ENCODE measurements at places on chromosomes 2 and 18.
A peak's percentile ranks its signal among the peaks of the same experiment; 100 is the strongest.

- no peak for DNase-seq
Observed at GRCh38 chr18:23596183-23596582, 9.9 kb upstream of the NPC1 start.

- DNase-seq = peak; percentile 27
Observed at GRCh38 chr2:61707984-61708852, 145.6 kb downstream of the FAM161A start.

DNA sequence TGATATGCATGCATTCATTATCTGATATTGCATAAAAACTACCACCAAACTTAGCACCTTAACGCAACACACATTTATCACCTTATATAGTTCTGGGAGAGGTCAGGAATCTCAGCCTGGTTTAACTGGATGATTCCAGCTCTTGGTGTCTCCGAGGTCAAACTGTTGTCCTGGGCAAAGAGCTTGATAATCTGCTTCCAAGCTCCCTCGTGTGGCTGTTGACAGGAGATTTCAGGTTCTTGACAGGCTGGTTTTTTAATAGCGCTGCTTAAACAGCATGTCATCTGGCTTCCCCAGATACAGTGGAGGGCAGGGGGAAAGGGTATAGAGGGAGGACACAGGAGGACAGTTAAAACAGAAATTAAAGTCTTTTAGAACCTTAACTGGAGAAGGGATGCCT lies 785.0 kb downstream of the CNTNAP5 start:
- no peak for DNase-seq

- DNase-seq = no peak
Observed at GRCh38 chr18:43061816-43062215, 53.7 kb downstream of the RIT2 start.

GRCh38 chr2:24920098-24920808 lies at the start of gene ADCY3:
Gene ADCY3 (minus strand): TSS chr2:24920237. CDS start chr2:24918987, 1,250 bp downstream.
- DNase-seq = no peak

DNA sequence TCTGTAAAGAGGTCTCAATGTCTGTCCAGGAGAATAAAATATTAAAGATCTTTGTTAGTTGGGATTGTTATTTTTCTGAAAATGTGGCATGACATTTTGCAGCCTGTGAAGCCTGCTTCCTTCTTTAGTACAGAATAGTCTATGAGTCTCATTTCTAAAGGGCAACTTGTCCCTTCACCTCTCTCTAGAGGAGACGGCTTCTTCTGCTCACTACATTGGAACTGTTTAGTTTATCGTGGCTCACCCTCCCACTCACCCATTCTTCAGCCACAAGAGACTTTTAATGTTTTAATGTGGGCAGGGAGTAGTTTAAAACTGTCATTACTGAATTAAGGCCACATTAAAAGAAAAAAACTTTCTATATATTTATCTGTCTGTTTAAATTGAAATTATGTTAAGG lies 161.0 kb downstream of the BARD1 start:
- no peak for DNase-seq

DNA sequence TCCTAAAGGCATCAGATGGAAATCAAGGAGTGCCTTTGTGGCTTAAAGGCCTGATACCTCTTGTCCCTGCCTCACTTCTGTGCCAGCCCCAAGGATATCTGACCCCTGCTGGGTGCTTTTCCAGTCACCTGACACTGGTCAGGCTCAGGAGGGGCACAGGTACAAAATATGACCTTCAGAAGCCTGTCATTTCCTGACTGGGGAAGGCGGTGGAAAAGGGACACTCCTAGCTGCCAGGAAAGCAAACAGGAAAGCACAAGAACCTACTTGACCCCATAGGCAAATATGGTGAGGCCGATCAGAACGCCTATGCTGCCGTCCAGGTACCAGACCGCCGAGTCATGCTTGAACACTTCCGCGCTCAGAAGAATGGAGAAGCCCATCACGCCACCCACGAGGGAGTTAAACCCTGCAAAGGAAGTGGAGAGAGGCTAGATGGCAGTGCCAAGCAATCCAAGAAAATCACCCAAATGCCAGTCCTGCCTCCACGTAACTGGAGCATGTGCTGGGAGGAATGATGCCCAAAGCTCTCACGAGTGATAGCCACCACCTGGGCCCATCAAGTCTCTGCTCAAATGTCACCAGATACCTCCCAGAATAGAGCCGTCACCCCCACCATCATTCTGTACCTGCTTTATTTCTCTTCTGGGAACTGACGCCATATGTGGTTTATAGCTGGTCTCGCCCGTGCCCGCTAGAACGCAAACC lies 204.0 kb downstream of the MGAT5 start:
- DNase-seq = no peak

DNA sequence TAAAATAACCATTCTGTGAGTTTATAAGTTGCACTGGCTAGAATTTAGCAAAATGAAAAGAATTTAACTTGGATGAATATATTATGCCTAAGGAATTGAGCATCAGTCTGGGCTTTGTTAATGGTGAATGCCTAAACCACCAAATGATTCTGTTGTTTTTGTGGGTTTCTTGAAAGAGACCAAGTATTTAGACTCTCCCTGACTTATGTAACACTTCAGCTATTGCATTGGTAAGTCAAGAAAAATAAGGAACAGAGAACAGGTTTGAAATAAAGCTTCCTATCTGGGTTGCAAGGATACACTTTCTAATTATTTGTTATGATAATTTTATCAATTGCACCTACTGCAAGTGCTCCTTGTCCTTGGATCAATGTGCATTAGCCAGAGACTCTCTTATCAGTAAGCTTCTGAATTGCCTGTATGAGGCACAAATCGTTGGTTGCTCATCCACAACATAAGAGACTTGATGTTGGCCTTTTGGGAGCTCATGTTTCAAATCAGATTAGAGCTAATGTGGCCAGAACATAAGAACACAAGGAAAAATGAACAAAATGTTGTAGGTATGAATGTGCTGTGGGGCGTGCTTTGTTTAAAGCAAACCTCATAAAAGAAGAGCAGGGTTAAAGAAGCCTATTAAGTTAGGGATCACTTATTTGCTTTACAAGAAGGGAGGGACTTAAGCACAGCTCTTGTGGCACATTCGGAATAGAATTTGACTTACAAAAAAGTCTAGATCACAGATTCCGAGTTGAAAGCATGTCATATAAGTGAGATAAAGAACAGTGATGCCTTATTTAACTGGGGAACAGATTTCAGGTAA lies 37.2 kb downstream of the PRKCE start:
- DNase-seq = no peak

- DNase-seq = no peak
Observed at GRCh38 chr2:125644257-125644656, 1011.7 kb upstream of the GYPC start.

- no peak for DNase-seq
Observed at GRCh38 chr2:219417374-219417773, 803 bp upstream of the DES start.

DNA sequence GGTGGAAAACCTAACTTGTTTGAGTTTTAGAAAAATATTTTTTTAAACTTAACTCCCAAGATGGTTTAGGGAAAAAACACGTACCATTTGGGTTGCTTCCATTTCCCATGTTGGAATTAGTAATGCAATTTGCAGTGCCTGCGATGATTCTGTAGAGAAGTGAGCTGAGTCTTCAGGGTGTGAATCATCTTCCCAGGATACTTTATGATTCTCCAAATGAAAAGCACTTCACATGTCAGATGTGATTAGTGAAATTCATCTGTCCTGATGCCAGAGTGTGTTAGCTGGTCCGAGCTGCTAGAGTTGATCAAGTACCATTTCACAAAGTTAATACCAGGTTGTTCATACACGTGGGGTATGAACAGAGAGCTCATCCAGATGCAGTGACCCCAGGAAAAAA lies 59.1 kb downstream of the ACOXL start:
- no peak for DNase-seq

DNA sequence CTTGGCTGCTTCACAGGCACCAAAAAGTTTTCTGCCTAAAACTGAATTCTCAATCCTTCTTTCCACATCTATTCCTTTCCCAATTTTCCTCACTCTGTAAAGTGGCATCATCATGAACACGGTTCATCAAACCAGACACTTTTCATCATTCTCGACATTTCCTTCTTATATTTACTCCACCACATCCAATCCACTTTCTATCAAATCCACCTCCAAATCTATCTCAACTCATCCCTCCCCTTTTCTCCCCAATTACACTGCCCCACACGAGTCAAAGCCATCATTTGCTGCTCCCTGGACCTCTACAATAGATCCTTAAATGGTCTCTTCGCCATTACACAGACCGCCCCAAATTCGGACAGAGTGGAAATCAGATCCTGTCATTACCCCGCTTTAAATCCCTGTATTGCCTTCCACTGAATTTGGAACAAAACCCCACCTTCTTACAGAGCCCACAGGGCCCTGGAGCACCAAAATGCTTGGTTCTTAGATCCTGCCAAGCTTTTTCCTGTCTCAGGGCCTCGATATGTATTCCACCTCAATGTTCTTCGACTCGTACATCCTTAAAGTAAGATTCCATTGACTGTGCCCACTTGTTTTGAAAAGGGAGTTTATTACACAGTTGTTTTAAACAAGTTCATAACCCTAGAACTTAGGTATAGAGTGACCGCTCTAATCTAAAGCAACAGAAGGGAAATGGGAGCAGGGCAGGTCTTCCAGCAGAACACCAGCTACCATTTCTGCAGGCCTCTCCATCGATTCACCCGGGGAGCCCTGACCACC lies 856 bp downstream of the ACAA2 start:
- peak; percentile 15 for DNase-seq

DNA sequence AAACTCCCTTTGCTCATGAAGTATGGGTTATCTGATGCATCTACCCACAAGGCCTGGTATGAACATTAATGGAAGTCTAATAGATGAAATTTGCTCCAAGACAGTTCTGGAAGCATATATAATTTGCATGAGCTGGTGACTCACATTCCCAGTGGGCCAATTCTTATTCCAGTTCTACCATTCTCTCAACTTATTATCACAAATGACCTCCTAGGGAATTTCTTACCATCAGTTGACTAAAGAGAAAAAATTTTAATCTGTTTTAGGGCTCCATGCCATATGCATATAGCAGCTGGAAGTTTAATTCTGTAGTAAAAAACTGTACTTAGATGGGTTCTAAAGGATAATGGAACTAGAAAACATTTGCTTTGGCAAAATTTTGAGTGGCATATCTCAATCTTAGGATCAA lies 165.2 kb upstream of the COL3A1 start:
- no peak for DNase-seq

DNA sequence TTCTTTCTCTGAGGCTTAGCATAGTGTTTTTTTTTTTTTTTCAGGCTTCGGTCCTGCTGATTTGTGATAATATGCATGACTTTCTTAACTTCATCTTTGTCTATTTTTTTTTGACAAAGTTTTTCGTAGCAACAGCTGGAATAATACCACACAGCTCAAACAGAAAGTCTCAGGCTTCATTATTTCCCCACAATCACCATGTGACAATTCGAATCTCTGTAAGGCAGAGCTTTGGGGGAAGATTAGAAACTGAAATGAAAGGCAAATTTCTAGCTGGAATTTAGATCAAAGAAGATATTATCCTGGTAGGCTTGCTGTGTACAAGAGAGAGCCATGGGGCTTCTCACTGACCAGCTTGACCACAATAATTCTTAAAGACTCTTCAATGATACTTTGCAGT lies 12.2 kb upstream of the CD28 start:
- no peak for DNase-seq

- DNase-seq = peak; percentile 25
Observed at GRCh38 chr2:219249203-219249980, 3.7 kb upstream of the TUBA4B start.

DNA sequence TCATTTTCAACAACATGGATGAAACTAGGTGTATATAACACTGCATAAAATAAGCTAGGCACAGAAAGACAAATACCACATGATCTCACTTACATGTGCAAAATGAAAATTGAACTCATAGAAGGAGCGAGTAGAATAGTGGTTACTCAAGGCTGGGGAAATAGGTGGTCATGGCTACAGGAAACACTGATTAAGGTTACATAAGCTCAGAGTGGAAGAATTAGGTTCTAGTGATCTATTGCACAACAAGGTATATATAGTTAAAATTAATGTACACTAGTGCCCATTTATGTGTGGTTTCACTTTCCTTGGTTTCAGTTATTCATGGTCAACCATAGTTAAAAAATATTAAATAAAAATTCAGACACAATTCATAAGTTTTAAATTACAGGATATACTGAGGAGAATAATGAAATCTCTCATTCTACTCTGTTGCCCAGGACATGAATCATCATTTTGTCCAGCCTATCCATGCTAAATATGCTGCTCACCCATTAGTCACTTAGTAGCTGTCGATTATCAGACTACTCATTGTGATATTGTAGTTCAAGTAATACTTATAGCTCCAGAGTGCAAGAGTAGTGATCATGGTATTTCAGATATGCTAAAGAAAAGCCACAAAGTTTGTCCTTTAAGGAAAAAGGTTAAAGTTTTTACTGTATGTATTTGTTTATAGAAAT lies 1530.9 kb upstream of the LRRTM1 start:
- no peak for DNase-seq

GRCh38 chr18:3449512-3450011 lies 410 bp upstream of the TGIF1 start:
- DNase-seq = no peak

DNA sequence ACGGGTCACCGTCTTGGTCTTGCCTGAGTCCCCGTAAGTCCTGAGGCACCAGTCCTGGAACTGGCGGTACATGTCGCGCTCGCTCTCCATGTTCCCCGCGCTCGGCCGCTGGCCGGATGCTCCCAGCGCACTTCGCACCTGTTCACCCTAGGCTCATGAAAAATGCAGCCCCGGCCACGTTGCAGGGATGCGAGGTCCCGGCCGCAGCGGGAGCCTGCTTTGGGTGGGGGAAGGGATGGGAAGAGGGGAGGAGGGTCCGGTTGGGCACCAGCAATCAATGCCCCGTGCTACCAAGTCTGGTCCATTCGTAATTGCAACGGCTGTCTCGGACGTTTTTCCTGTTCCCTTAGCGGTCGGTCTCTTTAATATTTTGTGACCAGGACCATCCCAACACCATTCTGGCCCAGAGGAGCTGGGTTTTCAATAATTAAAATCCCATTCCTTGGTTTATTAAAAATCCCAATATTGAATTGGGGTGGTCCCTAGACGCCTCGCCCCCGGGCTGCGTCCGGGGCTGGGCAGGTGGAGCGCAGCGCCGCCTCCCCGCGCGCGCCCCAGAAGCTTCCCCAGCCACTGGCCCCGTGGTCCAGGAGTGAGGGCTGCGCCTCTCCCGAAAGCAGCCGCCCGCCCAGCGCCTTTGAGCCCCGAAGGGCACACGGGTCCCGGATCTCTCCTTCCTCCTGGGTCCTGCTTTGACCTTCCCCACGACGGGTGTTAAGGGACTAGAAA lies 1.4 kb downstream of the NOL4 start:
- DNase-seq = no peak

- DNase-seq = no peak
Observed at GRCh38 chr18:9804517-9805104, 81.2 kb upstream of the TXNDC2 start.

GRCh38 chr18:62249478-62250097 lies 62.5 kb downstream of the RELCH start:
- peak; percentile 56 for DNase-seq

Measured in amniotic stem cell (primary cell).